ENCODE measurements at places on chromosomes 2 and 18. TPM values are rescaled to one million over a fixed set of nuclear protein-coding genes. Genes with fewer than 3 reads are reported as not detected.

RAD51AP2 gene
- total RNA-seq, result under 0.01 TPM

ANKRD29 gene
- total RNA-seq, result 0.43 TPM

GREB1L gene
- total RNA-seq, result 25.0 TPM

CIDEA gene
- total RNA-seq, result not detected

SCTR gene
- total RNA-seq, result not detected

SKOR2 gene
- not detected for total RNA-seq

ADRA2B gene
- total RNA-seq, result not detected

CHRNA1 gene
- total RNA-seq, result 0.32 TPM

MAPK4 gene
- under 0.01 TPM for total RNA-seq

VAMP8 gene
- 3.5 TPM for total RNA-seq

GPR55 gene
- total RNA-seq, result not detected

PRKAG3 gene
- not detected for total RNA-seq

RTN4 gene
- total RNA-seq, result 262 TPM

MAP3K19 gene
- total RNA-seq, result not detected

LINC00305 gene
- total RNA-seq, result not detected

CCDC93 gene
- 21.9 TPM for total RNA-seq

TACR1 gene
- total RNA-seq, result not detected

PPP1R1C gene
- 0.32 TPM for total RNA-seq

SLC23A3 gene
- 0.64 TPM for total RNA-seq

SLC14A1 gene
- 0.86 TPM for total RNA-seq

DYNAP gene
- total RNA-seq, result not detected

ANKRD44 gene
- total RNA-seq, result 7.7 TPM

CEBPZOS gene
- total RNA-seq, result 19.4 TPM

PSMA8 gene
- not detected for total RNA-seq

NCKAP5 gene
- total RNA-seq, result 28.7 TPM

COLEC11 gene
- total RNA-seq, result 0.43 TPM

CAPN14 gene
- total RNA-seq, result under 0.01 TPM

CENPA gene
- 7.4 TPM for total RNA-seq

CYP27A1 gene
- total RNA-seq, result 16.1 TPM

REG3A gene
- not detected for total RNA-seq

SGO2 gene
- total RNA-seq, result 12.1 TPM

GLI2 gene
- total RNA-seq, result 22.5 TPM

WDR54 gene
- total RNA-seq, result 28.9 TPM

USP34 gene
- 121 TPM for total RNA-seq

COPS8 gene
- 98.0 TPM for total RNA-seq

HJURP gene
- total RNA-seq, result 27.2 TPM

ALPP gene
- total RNA-seq, result not detected

GPC1 gene
- total RNA-seq, result 88.9 TPM

SNTG2 gene
- under 0.01 TPM for total RNA-seq
